ENCODE measurements at places on chromosomes 11 and 22.

GRCh38 chr11:115279813-115280761 lies 224.1 kb downstream of the CADM1 start:
- no peak for DNase-seq

GRCh38 chr11:96306933-96307775 lies 35.8 kb downstream of the MAML2 start:
- no peak for DNase-seq

GRCh38 chr22:40051322-40051721 lies 56.6 kb downstream of the FAM83F start:
- DNase-seq: no peak

DNA sequence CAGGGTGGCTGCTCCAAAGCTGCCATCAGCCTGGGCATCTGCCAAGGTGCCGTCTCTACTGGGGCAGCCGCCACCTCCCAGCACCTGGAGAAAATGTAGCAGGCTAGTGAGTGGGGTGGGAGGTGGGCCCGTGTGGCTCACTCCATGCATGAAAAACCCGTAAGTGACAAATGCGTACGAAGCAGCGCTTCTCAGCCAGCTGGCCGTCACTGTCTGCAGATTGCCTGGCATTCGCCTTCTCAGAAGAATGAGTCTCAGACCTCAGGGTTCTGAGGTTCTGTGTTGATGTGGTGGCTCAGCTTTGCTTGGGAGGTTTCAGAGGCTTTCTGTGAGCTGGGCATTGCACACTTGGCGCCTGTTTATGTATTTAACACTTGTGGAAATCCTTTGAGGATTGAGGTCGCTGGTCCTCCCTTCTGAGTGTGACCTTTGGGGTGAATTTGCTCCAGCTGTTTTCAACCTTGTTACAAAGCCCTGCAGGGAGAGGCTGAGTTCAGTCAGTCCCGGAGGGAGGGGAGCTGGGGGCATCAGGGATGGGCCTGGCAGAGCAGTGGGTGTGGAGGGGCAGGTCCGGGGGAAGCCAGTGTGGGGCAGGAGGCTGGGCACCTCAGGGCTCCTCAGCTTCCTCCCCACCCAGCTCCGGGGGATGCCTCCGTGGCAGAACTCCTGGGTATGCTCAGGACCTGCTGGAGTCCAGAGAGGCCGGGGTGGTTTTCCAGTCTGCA lies 977.0 kb downstream of the TBC1D22A start:
- no peak for DNase-seq

DNA sequence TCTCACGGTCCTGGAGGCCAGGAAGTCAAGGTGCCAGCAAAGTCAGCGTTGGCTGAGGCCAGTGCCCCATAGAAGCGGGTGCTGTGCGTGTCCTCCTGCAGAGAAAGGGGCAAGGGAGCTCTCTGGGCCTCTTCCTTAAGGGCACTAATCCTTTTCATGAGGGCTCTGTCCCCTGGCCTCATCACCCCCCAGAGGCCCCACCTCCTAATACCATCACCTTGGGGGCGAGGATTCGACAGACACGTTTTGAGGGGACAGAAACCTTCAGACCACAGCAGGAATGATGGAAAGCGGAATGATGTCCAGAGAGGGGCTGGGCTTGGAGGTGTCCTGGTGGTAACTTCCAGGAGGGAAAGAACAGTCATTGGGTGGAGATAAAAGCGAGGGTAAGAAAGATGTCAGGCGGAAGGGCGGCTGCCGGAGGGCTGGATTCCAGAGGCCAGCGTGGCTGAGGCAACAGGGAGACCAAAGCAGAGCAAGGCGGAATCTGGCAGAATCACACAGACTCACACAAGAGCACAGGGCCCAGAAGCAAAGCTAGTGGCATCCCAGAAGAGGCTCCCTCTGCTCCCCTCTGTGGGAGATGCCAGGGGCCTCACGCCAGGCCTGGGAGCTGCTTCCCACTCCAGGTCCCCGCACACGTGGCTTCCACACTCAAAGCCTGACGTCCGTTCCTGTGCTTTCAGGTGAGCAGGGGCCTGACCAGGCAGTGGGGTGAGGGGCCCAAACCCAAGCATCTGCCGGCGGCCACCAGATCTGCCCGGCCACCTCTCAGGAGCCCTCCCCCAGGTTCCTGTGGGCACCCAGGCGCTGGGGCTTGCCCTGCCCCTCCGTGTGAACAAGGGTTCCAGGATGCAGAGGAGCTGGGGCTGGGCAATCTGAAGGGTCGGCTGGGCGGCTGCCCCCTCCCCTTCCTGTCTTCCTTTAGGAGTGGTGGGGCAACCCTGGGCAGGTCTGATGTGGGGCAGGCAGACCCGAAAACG lies 784.5 kb downstream of the BRD1 start:
- DNase-seq: no peak

GRCh38 chr22:45159652-45160462 lies 3.9 kb upstream of the NUP50 start:
- DNase-seq: no peak

DNA sequence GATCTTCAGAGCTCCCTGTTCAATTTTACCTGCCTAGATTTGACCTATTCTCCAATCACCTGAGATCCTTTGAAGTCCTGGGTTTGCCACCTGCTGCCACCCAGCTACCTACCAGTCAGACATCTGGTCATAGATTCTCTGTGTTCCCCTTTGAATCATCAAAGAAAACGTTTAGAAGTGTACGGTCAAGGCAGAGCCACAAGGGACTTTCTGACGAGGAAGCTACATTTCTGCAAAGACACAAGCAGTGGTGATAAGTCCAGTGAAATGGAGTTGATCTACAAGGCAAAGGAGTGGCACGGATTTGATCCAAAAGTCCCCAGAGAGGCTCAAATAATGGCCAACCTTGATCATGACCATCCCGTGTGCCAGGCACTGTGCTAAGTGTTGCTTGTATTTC lies 549.9 kb downstream of the MIAT start:
- DNase-seq: no peak

GRCh38 chr11:65578667-65579066 lies 2.8 kb downstream of the EHBP1L1 start:
- no peak for DNase-seq

- DNase-seq: no peak
Observed at GRCh38 chr11:27926486-27926885, 181.5 kb downstream of the KIF18A start.

DNA sequence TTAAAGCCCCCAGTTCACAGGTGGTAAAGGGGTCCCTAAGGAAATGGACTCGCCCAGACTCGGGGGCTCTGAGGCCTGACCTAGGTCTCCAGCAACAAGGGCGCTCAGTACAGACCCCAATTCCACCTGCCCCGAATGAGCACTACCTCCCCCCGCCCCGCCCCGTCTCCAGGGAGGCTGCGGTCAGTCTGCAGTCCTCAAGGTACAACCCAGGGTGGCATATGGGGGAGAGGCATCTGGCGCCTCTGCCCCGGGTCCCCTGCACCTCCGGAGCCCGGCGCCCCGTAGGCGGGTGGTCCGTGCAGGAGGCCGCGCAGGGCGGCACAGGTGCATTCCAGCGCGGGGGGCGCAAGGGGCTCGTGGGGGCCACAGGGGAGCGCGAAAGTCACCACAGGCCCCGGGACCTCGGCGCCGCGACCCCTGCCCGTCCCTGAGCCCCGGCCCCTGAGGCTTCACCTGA lies 361 bp downstream of the CTSD start:
- no peak for DNase-seq

GRCh38 chr11:117278347-117278746 lies 12.8 kb upstream of the BACE1-AS start:
- no peak for DNase-seq

DNA sequence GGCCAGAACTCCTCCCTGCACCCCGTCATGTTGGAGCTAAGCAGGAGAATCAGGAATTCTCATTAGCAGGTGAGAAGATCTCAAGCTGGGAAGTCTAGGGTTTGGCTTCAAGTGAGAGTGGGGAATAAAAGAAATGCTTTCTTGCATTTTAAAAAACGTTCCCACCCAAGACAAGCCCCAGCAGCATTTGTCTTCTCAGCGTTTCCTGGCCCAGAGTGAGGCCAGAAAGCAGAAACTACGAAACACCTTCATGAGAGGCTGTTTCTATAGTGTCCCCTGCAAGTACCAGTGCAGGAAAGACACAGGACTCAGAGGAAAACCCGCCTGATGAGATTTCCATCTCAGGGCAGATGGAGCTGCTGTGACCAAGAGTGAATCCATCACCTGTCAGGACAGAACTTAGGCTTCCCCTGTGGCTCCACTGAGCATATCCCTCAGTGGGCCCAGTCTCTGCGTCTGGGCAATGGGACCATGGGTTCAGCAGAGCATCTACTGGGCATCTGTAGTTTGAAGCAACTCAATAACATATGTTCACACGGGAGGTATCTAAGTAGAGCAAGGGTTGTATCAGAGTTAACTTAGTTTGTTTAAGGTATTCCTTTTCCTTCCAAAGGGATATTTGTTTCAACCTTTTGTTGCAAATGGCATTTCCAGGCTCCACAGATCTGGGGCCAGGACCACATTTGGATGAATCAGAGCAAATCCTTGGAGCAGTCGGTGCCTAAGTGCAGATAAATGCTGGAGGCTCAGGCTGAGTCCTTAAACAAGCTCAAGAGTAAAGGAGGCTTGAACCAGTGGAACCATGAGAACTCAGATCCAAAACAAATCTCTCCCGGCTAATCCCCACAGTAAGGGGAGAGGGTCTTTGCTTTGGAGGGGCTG lies 548.3 kb downstream of the MIAT start:
- DNase-seq: no peak

GRCh38 chr11:47828284-47828683 lies 19.9 kb downstream of the NUP160 start:
- DNase-seq: no peak

- DNase-seq: no peak
Observed at GRCh38 chr11:95545116-95545875, 244.3 kb downstream of the FAM76B start.

GRCh38 chr11:5280582-5281102 lies 10.9 kb upstream of the HBE1 start:
- no peak for DNase-seq

GRCh38 chr11:77400271-77400670 lies 73.6 kb downstream of the PAK1 start:
- DNase-seq: no peak

GRCh38 chr11:64564947-64565889 lies 25.8 kb upstream of the SLC22A12 start:
- no peak for DNase-seq

DNA sequence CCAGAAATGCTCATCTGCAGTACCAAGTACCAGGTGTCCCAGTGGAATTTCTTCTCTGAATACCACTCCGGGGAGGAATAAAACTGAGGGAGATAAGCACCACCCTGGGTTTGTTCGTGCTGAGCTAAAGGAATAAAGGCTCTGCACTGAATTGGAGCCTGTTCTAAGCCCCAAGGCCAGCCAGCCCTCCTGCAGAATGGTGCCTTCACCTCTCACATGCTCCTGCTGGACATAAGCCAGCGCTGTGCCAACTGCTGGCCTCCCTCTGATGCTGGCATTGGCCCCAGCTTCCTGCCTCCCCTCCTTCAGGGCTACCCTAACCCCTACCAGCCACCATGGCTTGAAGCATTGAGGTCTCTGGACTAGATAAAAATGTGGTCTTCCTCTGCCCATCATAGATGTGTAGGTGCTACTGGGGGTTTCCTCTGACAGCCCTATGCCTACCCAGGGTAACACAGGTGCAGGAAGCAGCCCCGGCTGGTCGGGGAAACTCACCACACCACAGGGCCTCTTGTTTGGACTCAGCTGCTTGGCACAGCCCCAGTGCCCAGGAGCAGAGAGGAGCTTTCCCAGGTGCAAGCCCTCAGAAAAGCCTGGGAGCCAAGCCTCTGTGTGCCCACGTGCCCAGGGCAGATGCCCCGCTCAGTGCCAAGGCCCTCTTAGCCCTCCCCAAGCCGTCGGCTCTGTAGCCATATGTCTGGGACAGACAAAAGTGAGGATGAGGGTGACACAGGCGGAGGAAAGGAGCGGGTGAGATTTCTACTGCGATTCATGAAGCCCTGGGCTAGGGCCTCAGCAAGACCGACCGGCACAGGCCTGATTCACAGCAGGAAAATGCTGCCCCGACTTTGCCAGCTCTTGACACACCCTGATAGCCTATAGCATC lies 34.1 kb upstream of the JAM3 start:
- DNase-seq: no peak

GRCh38 chr11:93396316-93396715 lies 65.8 kb downstream of the DEUP1 start:
- no peak for DNase-seq
